Adrenal gland (tissue), 19 donors: ENCODE measurements at places on chromosomes 4 and X. TPM values are rescaled to one million over a fixed set of nuclear protein-coding genes. Genes with fewer than 3 reads are reported as not detected.

CDKL2 gene
- total RNA-seq = 0.18 TPM

YY2 gene
- total RNA-seq = 2.5 TPM

COL4A6 gene
- 0.91 TPM for total RNA-seq

GABRA4 gene
- 0.14 TPM for total RNA-seq

CXCL3 gene
- total RNA-seq = 0.17 TPM

SPP1 gene
- total RNA-seq = 10.8 TPM
